Hematopoietic multipotent progenitor cell treated with erythropoietin and hydrocortisone succinate and interleukin-3 and kit ligand, for 8 days (in vitro differentiated cells): ENCODE measurements at places on chromosomes 7 and 10.

DNA sequence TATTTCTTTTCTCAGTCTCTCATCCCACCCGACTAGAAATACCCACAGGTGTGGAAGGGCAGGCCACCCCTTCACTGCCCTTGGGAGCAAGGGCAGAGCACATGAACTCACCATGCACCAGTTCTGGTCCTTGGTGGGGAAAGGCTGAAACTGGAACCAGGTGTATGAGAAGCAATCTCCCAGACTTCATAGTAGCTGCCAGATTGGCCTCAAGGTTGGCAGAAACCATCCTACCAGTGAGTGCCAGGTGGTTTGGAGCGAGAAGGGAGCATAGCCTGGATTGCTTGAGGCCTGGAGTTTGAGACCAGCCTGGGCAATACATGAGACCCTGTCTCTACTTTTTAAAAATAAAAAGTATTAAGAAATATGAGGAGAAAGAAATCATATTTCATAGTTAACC lies 138.8 kb downstream of the LYZL1 start:
- no peak for DNase-seq

DNA sequence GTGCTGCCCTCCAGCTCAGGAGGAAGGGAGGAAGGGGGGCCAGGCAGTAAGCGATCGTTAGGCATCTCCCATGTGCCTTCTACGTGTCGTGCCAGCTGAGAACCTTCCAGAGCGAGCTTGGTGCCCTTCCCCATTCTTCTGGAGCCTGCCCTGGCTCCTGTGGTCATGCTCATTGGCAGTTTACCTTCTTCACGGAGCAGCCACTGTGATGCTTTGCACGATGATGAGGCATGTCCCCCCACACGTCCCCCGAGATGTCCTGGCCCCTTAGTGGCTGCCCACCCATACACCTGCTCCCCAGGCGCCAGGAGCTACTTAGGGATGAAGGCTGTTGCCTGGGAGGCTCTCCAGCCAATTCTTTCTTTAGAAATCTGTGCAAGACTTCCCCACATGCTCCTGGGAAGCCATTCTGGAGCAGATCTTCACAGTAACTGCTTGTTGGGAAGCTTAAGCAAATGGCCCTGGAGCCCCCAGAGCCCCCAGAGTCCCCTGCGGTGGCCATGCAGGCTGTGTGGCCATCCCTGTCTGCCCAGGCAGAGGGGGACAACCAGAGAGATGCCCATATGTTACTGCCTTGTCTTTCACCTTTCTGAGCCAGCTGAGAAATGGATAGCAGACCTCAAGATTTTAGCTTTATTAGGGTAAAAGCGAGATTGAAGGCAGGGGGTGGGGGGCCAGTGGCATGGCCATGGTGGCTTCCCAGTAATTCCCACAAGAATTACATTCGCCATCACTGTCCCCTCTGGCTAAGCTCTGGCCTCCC lies 199.0 kb downstream of the EBF3 start:
- DNase-seq = no peak

- peak; percentile 39 for DNase-seq
Observed at GRCh38 chr7:149624006-149624405, 126.4 kb upstream of the ZNF746 start.

GRCh38 chr10:130015075-130015695 lies 51.1 kb upstream of the EBF3 start:
- DNase-seq = no peak

DNA sequence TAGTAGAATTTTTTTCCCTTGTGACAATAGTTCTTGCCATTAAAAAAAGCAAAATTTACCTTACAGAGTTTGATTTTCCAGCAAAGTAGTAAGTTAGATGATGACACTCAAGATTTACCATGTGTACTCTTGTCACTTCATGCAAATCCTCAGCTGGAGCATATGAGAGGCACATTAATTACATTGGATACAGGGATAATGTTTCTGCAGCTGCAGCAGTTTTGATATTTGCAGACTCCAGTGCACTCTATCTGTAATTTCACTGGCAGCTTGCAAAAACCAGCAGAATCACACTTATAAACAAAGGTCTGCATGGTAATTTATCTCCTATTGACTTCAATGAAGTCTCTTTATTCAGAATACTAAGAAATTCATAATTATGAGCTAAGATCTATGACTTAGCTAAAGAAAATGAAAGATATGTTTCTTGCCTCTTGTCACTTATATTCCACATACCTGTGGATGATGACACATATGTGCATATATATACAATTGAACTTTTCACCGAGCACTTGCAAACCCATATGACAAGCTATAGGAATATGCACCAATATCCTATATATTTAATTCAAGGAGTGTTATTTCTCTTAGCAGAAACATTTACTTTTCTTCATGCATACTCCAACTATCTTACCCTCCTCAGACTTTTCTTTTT lies 530.6 kb downstream of the PHTF2 start:
- DNase-seq = no peak

DNA sequence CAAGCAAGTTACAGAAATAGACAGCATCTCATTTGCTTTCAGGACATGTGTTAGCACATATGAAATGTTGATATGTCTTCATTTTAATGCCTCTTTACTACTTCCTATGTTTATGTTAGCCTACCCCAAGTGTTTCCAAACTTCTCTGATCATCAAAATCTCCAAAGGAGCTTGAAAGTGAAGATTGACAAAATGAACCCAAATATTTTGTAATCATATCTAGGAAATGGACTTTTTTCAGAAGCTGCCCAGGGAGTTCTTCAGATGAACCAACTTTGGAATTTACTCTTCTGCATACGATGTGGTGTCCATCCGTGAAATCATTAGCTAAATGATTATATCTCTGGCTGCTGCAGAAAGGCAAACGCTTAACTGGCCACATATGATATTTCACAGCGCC lies 101.2 kb upstream of the AOAH start:
- no peak for DNase-seq

- no peak for DNase-seq
Observed at GRCh38 chr7:68205826-68206225, 1209.2 kb downstream of the TYW1 start.

- no peak for DNase-seq
Observed at GRCh38 chr7:51455513-51455912, 138.9 kb upstream of the COBL start.

DNA sequence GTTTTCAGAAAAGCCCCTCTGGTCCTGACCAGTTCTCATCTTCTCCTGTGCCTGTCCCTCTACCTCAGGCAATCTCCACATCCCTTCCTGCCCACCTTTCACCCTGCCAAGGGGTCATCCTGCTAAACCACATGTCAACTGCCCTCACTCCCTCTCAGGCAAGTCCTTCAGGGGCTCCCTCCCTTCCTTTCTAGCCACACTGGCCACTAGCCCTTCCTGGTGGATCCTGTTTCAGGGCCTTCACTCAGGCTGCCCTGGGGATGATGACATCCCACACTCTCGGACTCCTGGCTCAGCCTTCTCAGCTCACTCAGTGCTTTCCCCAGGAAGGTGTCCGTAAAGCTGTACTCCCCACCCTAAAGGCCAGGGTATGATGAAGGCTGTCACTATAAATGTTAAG lies 13.4 kb downstream of the STEAP1B start:
- no peak for DNase-seq

DNA sequence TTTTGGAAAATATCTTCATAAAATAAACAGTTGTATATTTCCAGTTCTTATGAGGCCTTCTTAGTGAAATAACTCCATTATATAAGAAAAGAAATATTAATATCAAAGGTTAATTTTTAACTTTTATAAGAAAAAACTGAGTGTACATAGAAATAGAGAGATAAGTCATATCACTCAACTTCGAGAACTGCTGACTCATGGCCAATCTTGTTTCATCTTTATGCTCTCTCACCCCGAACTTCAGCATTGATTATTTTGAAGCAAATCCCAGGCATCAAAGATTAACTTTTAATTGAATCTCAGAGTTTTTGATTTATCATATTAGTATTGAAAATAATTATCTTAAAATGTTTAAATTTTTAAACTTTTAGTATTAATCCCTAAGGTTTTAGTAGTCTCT lies 527.1 kb downstream of the GFRA1 start:
- no peak for DNase-seq

GRCh38 chr7:128053023-128053422 lies 21.8 kb upstream of the LRRC4 start:
- DNase-seq = peak; percentile 36

- no peak for DNase-seq
Observed at GRCh38 chr7:1021366-1021765, 23.0 kb upstream of the GPR146 start.

GRCh38 chr7:133044722-133045473 lies 37.0 kb downstream of the CHCHD3 start:
- DNase-seq = no peak

DNA sequence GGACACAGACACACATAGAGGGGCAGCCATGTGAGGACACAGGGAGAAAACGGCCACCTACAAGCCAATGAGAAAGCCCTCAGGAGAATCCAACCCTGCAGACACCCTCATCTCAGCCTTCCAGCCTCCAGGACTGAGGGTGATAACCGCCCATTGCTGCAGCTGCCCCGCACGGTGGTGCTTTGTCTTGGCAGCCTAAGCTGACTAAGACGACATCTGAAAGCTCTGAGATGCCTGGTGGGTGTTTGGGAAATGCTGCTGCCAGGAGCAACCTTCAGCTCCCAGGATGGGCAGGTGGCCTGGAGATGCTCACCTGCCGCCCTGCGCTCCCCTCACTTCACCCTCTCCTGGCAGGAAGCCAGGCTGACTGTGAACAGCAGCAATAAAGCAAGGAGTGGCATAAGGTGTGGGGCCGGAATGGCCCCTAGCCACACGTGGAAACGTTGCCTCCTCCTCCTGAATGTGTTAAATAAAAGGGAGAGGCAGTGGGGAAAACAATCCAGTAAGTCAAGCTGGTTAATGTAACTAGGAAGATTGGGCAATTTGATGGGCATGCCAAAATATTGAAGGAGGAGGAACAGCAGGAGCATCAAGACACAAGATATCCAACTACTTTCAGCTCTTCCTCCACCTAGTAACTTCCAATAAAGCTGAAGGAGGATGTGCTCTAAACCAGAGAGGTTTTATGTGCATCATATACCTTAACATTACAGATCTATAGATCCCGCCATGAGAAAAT lies 121.5 kb downstream of the TNS3 start:
- DNase-seq = no peak
